ENCODE measurements at places on chromosomes 11 and 22.

DNA sequence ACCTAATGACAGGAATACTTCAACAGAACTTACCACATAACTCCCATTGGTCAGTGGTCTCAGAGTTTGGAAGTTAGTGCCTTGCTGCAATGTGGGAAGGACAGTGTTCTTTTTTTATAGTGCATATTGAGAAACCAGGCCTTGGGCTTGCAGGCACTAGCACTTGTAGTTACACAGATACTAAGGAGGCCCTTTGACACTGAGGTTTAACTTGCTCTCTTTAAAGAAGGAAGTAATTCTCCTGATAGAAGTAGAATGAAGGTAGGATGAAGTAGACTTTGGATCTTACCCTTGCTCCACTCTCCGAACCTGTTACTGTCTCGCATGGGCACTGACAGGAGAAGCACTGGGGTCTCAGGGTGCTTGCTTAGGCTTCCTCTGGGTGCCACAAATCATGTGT, 31.0 kb upstream of the ST14 start:
- DNase-seq = no peak

DNA sequence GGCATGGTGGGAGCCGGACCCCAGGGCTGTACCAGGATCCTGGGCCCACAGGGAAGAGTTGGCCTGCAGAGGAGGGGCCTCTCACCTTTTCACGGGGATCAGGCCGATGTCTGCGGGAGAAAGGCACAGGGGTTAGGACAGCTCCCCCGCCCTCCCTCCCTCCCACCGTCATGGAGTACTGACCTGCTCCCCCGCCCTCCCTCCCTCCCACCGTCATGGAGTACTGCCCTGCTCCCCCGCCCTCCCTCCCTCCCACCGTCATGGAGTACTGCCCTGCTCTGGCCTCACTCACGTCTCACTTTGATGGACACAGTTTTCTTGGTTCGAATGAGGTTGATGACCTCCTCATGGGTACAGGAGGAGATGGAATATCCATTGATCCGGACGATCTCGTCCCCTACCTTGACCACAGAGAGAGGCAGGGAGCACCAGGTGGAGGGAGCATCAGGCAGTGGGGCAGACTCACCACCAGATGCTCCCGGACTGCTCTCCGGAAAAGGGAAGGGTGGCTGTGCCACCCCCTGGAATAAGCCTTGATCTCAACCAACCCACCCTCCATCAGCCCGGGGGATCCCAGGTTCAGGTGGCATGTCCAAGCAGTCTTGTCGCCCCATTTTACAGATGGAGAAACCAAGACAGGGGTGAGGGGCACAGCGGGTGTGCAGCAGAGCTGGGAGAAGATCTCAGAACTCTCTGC, 17.1 kb downstream of the USH1C start:
- no peak for DNase-seq

GRCh38 chr11:14414470-14415461, 55.8 kb upstream of the RRAS2 start:
- no peak for DNase-seq

DNA sequence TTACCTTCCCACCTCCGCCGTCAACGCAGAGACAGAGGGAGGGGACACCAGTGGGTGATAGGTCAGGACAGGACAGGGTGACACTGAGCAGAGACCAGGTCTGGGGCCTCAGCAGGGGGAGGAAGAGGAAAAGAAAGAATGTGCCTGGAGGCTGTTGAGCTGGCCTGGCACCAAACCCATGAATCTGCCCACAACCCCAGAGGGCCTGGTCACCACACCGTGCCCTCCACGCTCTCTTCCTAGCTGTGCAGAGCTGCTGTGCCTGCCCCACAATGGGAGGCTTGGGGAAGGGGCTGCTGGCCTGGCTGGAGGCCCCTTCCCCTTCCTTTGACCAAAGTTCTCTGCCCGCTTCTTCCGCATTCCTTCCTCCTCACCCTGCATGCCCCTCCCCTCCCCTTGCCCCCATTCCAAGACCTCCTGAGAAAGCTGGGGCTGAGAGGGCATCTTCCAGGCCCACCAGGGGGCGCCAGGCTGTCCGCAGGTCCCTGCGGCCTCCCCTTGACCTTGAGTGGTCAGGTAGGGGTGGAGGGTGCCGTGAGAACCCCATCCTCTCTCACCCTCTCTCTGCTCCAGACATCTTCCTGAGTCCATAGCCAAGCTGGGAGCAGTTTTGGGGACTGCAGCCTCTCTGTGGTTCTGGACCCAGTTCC, 11.0 kb upstream of the CACNA1I start:
- DNase-seq = peak; percentile 64

DNA sequence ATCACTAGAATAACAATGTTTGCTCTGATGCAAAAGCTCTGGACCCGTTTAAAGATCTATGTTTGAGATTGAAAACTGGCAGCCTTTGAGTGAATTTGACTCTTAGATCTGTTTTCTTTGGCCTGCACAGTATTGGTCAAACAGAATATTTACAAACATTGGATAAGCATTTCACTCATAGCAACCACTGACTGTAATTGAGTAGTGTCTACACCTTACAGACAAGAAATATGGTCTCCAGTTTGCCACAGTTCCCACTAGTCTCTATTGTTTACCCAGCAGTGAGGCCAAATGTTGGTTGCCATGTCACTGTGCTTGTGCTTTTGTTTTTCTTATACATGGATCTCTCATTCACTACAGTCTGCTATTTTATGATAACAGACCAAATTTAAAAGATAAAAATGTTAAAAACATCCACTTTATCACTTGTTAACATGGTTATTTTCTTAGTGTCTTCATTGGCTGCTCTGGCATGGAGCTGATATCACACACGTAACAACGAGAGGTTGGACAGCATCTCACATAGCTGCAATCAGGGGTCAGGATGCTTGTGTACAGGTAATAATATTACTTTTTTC, 12.2 kb downstream of the ANKRD42 start:
- no peak for DNase-seq

- DNase-seq = no peak
Measured at GRCh38 chr11:113339929-113340589, 25.7 kb downstream of the TTC12 start.

- no peak for DNase-seq
Measured at GRCh38 chr11:87712802-87713202, 462.4 kb downstream of the RAB38 start.

GRCh38 chr11:78282821-78283220, 94.1 kb downstream of the USP35 start:
- DNase-seq = no peak

DNA sequence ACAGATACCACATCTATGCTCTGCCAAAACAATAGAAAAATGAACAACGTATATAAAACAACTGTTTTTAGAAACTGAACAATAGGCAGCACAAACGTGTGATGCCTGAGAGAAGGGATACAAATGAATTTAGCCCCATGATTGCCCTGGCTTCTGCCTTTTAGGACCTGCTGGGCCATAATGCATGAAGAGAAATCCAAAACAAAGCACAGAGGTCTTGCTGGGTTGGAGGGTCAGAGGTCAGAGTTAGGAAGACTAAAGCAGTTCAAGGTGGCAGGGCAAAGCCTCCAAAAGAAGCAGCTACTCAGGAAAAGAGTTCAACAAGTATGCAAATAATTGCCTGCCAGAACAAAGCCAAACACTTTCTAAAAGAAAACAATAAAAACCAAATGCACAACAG, 138.5 kb downstream of the TTC28 start:
- DNase-seq = no peak

- no peak for DNase-seq
Measured at GRCh38 chr11:47438721-47439120, 10.2 kb downstream of the RAPSN start.

- no peak for DNase-seq
Measured at GRCh38 chr11:70810133-70810532, 411.8 kb downstream of the CTTN start.

- DNase-seq = no peak
Measured at GRCh38 chr11:10318527-10318802, 13.6 kb downstream of the ADM start.

GRCh38 chr11:133918608-133919260, 38.0 kb downstream of the IGSF9B start:
- peak; percentile 34 for DNase-seq

GRCh38 chr11:107683061-107683460, 28.8 kb downstream of the SLN start:
- DNase-seq = no peak

GRCh38 chr11:24739637-24740036, 242.8 kb downstream of the LUZP2 start:
- no peak for DNase-seq

DNA sequence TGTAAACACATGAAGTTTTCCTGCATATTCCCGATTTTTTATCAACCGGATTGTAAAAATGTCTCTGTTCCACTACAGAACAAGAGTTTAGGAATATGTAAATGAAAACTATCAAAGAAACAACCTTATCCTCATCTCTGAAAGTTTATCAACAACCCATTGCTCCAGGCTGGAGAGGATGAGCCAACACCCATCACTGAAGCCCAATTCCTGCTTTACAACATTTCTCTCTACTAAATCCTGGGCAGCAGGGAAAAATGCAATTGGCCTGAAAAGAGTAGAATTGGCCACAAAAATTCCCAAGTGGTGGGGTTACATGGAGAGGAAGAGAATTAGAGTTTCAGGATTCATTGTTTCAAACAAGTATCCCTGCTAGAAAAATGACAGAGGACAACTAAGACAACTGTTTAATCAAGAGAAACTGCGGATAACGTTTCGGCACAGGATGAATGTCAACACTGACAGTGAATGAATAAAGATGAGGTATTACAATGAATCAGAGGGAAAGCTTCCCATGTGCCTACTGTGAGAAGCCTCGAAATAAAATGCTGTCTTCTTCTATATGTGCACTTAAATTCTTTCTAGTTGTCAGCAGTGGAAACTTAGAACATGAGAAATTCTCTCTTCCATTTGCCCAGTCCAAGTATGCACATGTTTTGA, 317.3 kb upstream of the ANO3 start:
- DNase-seq = no peak

DNA sequence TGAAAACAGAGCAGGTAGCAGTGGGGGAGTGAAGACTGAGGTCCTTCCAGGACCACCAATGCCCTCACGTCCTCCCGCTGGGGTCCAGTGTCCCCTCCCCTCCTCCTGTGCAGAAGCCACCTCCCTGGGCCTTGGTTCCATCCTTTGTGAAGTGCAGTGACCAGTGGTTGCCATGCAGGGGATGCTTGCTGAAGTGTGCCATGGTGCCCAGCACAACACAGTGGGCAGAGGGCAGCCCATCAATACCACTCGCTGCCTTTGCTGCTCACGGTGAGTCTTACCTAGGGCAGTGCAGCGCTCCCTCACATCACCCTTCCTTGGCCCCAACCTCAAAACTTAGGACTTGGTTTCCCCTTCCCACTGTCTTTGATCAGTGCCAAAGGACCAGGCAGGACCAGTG, 12.9 kb downstream of the MYEOV start:
- no peak for DNase-seq

- no peak for DNase-seq
Measured at GRCh38 chr11:30131535-30131934, 99.3 kb upstream of the FSHB start.

GRCh38 chr11:16404781-16405285, 48.5 kb upstream of the SOX6 start:
- peak; percentile 62 for DNase-seq

DNA sequence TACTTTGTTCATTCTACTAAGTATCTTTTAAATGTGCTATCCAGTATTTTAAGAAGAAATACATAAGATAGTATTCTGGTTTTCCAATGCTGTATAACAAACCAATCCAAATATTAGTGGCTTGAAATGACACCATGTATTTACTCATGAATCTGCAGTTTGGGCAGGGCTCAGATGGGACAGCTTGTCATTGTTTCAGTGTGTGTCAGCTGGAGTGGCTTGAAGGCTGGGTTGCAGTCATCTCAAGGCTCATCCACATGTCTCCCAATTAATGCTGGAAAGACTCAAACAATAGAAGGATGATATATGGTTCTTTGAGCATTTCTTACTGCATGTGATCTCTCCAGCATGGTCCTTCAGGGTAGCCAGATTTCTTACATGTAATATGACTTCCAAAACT, 146.2 kb downstream of the ARHGAP42 start:
- no peak for DNase-seq

- DNase-seq = no peak
Measured at GRCh38 chr11:44029507-44029845, 18.3 kb upstream of the ACCSL start.

DNA sequence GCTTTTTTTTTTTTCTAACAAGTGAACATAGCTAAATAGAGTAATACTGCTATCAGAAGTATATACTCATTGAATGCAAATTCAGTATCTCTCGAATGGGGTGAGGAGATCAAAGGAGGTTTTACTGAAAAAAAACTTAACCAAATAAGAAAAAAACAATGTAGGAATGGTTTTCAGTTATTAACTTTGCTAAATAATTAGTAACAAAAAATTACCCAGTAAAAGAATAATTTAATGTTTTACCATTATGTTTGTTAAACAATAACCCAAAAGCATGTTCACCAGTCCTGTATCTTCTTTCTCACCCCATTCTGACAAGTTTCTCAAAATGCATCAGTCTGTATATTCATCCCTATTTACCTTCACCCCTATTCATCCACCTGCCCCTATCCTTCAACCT, 22.6 kb upstream of the CTSC start:
- no peak for DNase-seq

GRCh38 chr11:69603111-69603836, 37.7 kb upstream of the CCND1 start:
- DNase-seq = peak; percentile 78

- no peak for DNase-seq
Measured at GRCh38 chr11:78037825-78038620, 14.9 kb upstream of the KCTD14 start.

DNA sequence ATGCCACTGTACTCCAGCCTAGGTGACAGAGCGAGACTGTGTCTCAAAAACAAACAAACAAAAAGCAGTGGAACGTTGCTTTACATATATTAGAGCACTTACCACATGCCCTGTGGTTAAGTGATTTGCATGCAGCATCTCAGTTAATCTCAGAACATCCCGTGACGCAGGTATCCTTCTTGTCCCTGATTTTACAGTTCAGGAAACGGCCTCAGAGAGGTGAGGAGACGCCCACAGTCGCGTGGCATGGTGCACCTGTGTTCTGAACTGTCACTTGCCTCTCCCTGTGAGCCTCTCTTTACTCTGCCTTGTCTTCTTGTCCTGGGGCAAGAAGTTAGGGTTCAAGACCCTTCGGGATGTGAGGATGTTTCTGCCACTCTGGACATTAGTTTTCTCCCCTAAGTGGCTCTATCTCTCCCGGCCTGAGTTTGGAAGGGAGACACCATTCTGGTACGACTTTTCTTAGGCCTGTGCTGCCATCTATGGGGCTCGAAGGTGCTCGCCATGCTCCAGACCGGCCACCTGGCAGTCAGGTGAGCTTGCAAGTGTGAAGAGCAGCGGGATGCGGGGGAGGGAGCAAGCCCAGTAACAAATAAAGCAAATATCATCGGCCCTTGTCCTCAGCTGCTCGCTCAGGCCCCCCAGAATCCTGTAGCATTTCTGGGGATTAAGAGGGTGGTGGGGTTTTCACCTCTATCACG, 25.6 kb downstream of the YWHAH start:
- peak; percentile 82 for DNase-seq
